ENCODE measurements at places on chromosomes 2 and 18.

GRCh38 chr2:176018708-176019107 lies 16.6 kb upstream of the LNPK start:
- DNase-seq, result no peak

DNA sequence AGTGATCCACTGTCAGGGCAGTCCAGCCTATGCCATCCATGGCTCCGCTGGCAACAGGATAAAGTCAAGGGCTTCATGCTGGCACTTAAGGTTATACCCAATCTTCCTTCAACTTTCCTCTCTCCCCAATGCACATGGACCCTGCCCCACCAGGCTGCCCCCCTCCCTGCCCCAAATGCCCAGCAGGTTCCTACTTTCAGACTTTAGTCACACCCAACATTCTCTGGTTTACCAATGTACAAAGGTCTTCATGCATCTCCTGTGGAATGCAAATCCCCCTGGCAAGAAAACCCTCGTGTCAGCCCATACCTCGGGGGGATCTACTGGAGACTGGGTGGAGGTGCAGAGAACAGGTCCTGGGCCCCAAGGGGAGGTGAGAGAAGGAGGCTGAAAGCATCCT lies 59.3 kb downstream of the MCFD2 start:
- no peak for DNase-seq

GRCh38 chr2:96809951-96810782 lies 5.9 kb upstream of the CNNM3 start:
- DNase-seq, result no peak

DNA sequence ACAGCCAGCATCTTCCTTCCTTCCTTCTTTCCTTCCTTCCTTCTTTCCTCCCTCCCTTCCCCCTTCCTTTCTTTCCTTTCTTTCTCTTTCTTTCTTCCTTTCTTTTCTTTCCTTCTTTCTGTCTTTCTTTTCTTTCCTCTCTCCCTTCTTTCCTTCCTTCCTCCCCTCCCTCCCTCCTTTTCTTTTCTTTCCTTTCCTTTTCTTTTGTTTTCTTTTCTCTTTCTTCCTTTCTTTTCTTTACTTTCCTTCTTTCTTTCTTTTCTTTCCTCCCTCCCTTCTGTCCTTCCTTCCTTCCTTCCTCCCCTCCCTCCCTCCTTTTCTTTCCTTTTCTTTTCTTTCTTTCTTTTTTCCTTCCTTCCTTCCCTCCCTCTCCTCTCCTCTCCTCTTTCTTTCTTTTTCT lies 296.0 kb upstream of the LRRTM4 start:
- no peak for DNase-seq

DNA sequence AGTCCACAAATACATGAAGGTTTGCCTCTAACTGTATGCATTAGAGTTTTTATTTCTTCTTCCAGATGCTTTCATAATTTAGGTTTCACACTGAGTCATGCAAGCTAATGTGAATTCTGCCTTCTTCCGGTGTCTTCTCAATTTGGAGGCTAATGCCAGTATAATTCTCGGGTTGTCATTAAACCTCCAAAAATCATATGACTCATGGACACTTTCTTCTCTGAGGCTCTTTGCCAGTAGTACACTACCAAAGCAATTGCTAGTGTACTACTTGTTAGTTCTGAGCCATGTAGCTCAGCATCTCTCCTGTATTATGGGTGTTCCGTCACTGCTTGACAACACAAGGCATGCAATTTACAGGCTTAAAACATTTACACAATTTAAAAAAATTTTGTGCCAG lies 137.1 kb downstream of the VWC2L start:
- DNase-seq, result no peak

DNA sequence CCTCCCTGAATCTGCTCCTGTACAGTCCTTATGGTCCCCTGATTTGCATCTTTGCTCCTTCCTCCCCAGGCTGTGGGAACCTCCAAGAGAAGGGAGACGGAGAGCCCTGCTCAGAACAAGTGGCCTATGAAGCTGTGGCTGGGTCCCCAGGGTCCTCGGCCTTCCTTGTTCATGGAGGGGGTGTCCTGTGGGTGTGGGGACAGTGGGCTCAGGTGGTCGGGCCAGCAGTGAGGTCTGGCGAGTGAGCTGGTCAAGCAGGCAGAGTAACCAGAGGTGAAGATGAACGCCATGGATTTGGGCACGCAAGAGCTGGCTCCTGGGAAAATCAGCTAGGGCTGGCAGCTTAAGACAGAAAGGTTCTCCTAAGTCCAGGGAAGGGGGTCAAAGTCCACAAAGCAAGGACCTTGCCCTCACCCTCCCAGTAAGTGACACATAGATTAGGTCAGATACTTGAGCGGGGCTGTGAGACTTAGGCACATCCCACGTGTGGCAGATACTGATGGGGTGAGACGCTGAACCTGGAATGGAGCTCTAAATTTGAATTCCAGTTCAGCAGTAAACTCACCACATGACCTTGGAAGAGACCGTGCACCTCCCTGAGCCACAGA lies 24.8 kb downstream of the GNLY start:
- no peak for DNase-seq

DNA sequence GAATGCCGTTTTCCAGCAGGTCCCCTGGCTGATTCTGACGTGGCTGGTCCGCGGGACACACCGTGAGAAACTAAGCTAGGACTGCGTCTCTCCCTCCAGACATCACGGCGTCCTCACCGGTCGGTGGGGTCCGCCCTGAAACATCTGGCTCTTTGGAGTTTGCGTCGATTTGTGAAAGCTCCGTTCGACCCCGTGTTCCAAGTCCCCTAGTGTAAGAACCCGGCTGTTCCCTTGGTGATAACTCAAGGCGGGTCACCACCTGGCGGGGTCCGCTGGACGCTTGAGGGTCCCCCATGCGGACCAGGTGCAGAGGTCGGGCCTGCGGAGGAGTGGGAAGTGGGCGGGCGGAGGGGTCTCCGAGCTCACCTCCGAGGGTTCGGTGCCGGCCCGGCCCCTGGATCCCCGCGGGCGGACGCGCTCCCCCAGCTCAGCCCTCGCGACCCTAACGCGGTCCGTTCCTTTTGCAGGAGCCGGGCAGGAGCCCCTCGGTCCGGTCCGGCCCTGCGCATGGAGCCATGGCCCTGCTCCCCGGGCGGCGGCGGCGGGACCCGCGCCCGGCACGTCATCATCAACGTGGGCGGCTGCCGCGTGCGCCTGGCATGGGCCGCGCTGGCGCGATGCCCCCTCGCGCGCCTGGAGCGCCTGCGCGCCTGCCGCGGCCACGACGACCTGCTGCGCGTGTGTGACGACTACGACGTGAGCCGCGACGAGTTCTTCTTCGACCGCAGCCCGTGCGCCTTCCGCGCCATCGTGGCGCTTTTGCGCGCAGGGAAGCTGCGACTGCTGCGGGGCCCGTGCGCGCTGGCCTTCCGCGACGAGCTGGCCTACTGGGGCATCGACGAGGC lies 65.6 kb downstream of the KCNG2 start:
- DNase-seq, result no peak

DNA sequence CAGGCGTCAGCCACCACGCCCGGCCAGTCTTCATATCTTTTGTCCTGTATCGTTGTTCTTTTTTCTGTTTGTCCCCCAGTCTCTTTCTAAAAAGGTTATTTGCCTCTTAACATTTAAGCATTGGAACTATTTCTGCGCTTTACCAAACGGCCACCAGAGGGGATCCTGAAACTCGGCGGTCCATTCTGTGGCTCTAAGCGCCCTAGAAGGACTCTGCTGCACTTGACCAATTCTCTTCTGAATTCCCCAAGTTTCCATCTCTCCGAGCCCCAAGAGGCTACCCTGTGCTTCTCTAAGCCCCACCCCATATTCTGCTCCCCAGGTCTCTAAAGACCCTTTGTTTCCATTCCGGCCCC lies 33.1 kb upstream of the REG3G start:
- no peak for DNase-seq

DNA sequence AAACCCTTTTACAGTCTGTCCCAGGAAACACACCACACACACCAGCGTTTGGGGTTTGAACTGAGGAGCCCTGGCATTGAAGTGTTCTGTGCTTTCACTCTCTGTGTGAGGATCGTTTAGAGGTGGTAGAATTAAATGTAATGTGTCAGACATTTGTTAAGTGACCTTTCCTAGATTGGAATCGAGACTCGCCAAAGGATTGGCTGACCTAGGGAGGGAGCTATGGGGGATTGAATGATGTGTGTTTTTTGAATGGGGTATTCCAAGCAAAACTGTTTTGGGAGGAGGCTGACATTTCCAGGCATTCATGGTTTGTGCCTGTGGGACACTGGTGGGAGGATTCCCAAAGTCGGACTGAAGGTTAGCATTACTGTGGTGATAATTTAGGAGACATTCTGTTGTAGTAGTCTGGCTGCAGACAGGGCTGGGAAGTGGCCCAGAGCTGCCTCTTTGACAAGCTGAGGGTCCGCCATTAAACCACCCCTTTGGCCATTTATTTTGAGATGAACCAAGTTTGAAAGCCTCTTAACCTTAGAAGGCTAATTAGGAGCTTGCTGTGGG lies 1.7 kb downstream of the MYO1B start:
- no peak for DNase-seq

DNA sequence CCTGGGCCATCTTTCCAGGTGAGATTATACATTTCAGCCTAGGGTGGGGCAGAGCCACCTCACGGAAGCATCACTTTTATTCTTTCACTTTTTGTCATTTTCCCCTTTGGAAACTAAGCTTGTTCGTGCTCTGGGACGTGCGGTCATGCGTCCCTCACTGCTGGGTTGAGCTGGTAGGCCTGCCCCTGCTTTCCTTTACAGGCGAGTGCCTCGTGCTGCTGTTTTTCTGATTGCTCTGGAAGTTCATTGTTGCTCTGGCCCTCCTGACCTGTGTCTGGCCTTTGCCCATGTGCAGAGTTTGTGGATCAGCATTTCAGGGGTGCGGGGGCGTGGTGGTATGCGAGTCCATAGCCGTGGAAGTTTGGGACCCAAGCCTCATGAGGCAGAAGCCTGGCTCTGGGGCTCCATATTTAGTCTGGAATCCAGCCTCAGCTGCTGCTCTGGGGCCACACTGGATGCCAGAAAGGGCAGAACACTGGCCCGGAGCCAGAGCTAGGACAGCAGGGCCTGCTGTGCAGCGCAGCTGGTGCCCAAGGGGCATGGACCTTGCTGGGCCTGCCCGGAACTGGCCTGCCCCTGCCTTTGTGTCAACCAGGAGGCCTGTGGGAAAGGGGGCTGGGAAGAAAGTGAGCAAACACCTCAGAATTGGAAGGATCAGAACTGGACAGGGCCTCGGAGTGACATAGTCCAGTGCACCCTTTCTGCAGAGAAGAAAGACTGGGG lies 51.1 kb downstream of the CTIF start:
- DNase-seq, result no peak

GRCh38 chr2:59288771-59289170 lies 1047.6 kb upstream of the FANCL start:
- DNase-seq, result no peak

GRCh38 chr2:110101901-110102803 lies 13.5 kb downstream of the MALL start:
- DNase-seq, result no peak

GRCh38 chr2:20448977-20449306 lies 2.1 kb downstream of the RHOB start:
- DNase-seq, result no peak

DNA sequence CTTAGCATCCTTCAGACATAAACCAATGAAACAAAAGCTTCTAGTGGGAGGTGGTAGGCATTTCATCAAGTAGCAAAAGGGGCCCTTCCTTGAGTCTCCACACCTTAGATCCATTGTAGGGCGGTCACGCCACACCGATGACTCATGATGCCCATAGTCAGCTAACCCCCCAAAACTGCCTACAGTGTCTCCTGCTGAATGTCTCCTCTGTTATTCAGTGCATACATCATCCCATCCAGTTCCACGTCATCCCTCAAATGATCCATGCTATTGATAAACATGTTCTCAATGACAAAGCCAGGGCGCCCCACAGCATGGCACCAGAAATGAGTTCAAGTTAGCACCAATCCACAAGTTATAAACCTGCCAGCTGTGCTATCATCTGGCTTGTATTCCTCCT lies 57.4 kb upstream of the ACKR3 start:
- no peak for DNase-seq

- no peak for DNase-seq
These were observed 45.4 kb upstream of the SNTG2 start for GRCh38 chr2:905091-905832.

GRCh38 chr2:174588463-174588862 lies 9.1 kb downstream of the WIPF1 start:
- no peak for DNase-seq

DNA sequence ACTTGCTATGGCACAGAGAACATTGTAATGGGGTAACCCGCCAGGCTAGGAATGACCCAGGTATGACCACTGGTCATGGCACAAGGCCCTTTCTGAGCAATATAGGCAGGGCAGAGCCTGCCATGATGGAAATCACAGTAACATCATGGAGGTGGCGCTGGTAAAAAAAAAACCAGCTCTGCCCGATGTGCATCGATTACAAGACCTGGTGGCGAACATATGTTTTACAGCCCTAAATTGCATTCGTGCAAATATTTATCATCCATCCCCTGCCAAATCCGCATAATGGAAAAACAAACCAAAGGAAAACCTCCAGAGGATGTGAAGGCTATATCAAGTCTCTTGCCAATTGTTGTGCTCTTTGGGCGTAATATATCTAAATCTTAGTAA lies 60.6 kb downstream of the SEMA4F start:
- no peak for DNase-seq

- DNase-seq, result no peak
These were observed 9.2 kb downstream of the LRRFIP1 start for GRCh38 chr2:237636578-237636977.

DNA sequence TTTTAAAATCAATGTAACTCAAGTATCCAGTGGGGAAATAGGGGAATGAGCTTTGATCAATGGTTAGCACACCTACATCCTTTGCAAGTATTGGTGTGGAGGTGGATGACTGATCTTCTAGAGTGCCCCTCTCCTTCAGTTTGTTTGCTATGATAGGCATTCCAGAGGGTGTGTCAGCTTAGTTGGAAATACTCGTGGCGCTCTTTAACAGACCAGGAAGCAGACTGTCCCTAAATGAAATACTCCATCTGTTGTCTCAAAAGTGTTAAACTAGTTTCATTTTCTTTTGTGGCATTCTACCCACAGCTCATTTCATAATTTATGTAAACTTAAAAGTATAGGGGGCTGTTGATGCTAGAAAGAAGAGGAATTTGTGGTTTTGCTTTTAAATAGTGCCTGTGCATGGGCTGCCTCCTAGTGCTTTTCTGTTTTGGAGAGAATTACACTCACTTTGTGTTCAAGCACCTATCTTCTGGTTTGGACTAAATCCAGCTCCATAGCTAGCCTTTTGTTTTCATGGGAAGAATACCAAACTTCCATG lies 66.2 kb downstream of the STAT1 start:
- DNase-seq, result no peak

- DNase-seq, result no peak
These were observed 59.9 kb downstream of the KYNU start for GRCh38 chr2:142937347-142937746.

- DNase-seq, result no peak
These were observed 18.9 kb downstream of the CPO start for GRCh38 chr2:206958261-206958660.

- no peak for DNase-seq
These were observed 78.2 kb downstream of the KCTD1 start for GRCh38 chr18:26470011-26470637.
